ENCODE measurements at places on chromosomes 6 and 20.
A peak's percentile ranks its signal among the peaks of the same experiment; 100 is the strongest.

GRCh38 chr20:41956338-41957074 is 338.3 kb upstream of the CHD6 start:
- no peaks in the 10 kb centered on the region for H3K27me3 ChIP-seq
- no peak overlapping the region for H3K27ac ChIP-seq
- H3K4me3 ChIP-seq: no peak overlapping the region
- no peaks in the 10 kb centered on the region for H3K36me3 ChIP-seq
- H3K4me1 ChIP-seq: no peaks in the 10 kb centered on the region
- DNase-seq: no peak

- H3K27me3 ChIP-seq: no peaks in the 10 kb centered on the region
- H3K36me3 ChIP-seq: no peaks in the 10 kb centered on the region
- no peak overlapping the region for H3K27ac ChIP-seq
- no peaks in the 10 kb centered on the region for H3K4me1 ChIP-seq
- no peak overlapping the region for H3K4me3 ChIP-seq
- DNase-seq: no peak
Measured at GRCh38 chr6:124463271-124463670, 499.0 kb upstream of the RNF217 start.

DNA sequence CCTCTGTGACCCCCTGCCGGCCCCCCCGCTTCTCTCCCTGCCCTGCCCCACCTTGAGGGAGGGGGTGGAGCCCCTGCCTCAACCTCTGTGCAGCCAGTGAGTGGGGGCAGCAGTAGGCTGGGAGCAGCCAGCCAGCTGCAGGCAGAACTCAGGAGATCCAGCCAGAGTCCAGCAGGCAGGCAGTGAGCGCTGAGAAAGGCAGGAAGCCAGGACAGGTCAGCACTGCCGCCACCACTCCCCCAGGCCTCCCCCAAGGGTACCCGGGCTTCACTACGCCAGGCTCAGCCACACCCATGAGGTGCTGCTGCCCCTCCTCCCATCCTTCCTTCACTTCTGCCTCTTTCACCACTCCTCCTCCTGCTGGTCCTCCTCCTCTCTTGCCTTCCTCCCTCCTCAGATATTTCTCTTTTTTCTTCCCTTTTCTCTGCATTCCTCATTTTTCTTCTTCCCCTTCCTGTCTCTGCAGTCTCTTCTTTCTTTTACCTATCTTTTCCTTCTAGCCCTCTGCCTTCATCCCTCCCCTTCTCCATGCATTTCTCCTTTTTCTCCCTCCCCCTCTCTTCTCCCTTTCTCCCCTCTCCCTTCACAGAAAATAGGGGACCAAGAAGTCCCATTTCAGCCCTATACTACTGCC is 11.5 kb downstream of the TMEM63B start:
- H3K4me1 ChIP-seq: peaks cover 3% of the 10 kb centered on the region
- H3K36me3 ChIP-seq: peaks cover 20% of the 10 kb centered on the region
- no peak overlapping the region for H3K27ac ChIP-seq
- no peak overlapping the region for H3K4me3 ChIP-seq
- H3K27me3 ChIP-seq: no peaks in the 10 kb centered on the region
- DNase-seq: no peak

GRCh38 chr6:130322673-130323268 is 43.0 kb upstream of the TMEM200A start:
- DNase-seq: peak; percentile 64
- no peaks in the 10 kb centered on the region for H3K36me3 ChIP-seq
- peaks cover 24% of the 10 kb centered on the region for H3K27me3 ChIP-seq
- no peak overlapping the region for H3K4me3 ChIP-seq
- H3K4me1 ChIP-seq: peaks cover 9% of the 10 kb centered on the region
- H3K27ac ChIP-seq: no peak overlapping the region

GRCh38 chr6:161214722-161215121 is 59.1 kb downstream of the AGPAT4 start:
- H3K4me3 ChIP-seq: no peak overlapping the region
- peaks cover 6% of the 10 kb centered on the region for H3K4me1 ChIP-seq
- no peaks in the 10 kb centered on the region for H3K27me3 ChIP-seq

- no peak for DNase-seq
- H3K27ac ChIP-seq: no peak overlapping the region
- peaks cover 68% of the 10 kb centered on the region for H3K36me3 ChIP-seq
- H3K27me3 ChIP-seq: no peaks in the 10 kb centered on the region
- no peak overlapping the region for H3K4me3 ChIP-seq
Measured at GRCh38 chr6:73796881-73797280, 100.9 kb downstream of the CD109 start.

- H3K4me3 ChIP-seq: peak overlapping the region; percentile 42
- H3K27ac ChIP-seq: peak overlapping the region; percentile 92
- peak; percentile 99 for DNase-seq
- peaks cover 42% of the 10 kb centered on the region for H3K4me1 ChIP-seq
- H3K36me3 ChIP-seq: no peaks in the 10 kb centered on the region
- no peaks in the 10 kb centered on the region for H3K27me3 ChIP-seq
Measured at GRCh38 chr6:17907406-17908229, 79.8 kb downstream of the KIF13A start.

GRCh38 chr6:143754204-143754603 is 76.4 kb downstream of the PHACTR2 start:
- H3K27me3 ChIP-seq: no peaks in the 10 kb centered on the region
- DNase-seq: no peak
- peaks cover 7% of the 10 kb centered on the region for H3K36me3 ChIP-seq

- no peaks in the 10 kb centered on the region for H3K27me3 ChIP-seq
- no peaks in the 10 kb centered on the region for H3K4me1 ChIP-seq
- H3K36me3 ChIP-seq: no peaks in the 10 kb centered on the region
- no peak overlapping the region for H3K27ac ChIP-seq
- DNase-seq: no peak
Measured at GRCh38 chr6:156464100-156464878, 312.9 kb upstream of the ARID1B start.

DNA sequence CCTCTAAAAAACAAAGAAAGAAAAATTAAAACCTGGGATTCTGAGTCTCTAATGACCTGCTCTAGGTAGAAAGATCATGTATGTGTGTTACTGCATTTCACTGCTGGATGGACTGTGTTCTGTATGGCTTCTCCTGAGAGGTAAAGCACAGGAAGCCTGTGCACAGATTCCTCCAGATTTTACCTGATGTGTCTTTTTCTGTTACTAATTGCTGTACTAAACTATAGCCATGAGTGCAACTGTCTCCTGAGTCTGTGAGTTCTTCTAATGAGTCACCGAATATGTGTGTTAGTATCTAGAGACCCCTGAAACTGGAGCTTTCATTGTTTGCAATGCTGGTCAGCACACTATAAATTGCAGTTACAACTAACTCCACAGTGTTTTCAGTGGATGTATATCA is 270.8 kb downstream of the CDKAL1 start:
- no peak overlapping the region for H3K27ac ChIP-seq
- no peaks in the 10 kb centered on the region for H3K36me3 ChIP-seq
- no peak for DNase-seq
- H3K27me3 ChIP-seq: no peaks in the 10 kb centered on the region
- no peak overlapping the region for H3K4me3 ChIP-seq

DNA sequence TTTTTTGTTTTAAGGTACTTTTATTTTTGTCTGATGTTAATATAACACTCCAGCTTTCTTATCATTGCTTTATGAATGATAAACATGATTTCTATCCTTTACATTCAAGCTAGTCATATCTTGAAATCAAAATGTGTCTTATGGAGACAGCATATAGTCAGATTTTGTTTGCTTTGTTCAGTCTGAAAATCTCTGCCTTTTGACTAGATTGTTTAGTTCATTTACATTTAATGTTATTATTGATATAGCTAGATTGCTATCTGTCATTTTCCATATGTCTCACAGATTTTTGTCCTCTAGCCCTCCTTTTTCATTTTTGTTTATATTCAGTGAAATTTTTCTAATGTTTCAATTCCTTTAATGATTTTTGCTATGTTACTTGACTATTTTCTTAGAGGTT is 332.8 kb downstream of the SMOC2 start:
- no peak overlapping the region for H3K4me3 ChIP-seq
- H3K36me3 ChIP-seq: no peaks in the 10 kb centered on the region
- no peaks in the 10 kb centered on the region for H3K4me1 ChIP-seq
- H3K27ac ChIP-seq: no peak overlapping the region
- peaks cover 10% of the 10 kb centered on the region for H3K27me3 ChIP-seq

DNA sequence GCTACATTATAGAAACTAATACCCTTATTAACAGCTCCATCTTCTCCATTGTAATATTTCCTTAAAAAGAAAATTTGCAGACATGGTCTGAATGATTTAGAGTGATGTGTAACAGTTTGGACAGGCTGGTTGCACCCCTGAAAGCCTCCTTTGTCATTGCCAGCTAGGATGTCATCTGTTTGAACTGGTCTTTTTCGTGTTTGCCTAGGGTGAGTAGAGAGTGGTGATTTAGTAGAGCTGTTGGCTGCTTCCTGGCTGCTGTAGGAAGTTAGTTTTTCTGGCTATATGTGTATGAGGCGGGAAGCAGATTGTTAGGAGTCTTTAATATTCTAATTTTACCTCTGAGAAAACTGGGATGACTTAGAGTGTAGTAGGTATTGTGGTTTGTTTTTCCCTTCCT is 101.1 kb downstream of the ZFAND3 start:
- H3K4me1 ChIP-seq: peaks cover 18% of the 10 kb centered on the region
- no peak for DNase-seq
- H3K36me3 ChIP-seq: peaks cover 14% of the 10 kb centered on the region
- no peak overlapping the region for H3K4me3 ChIP-seq

DNA sequence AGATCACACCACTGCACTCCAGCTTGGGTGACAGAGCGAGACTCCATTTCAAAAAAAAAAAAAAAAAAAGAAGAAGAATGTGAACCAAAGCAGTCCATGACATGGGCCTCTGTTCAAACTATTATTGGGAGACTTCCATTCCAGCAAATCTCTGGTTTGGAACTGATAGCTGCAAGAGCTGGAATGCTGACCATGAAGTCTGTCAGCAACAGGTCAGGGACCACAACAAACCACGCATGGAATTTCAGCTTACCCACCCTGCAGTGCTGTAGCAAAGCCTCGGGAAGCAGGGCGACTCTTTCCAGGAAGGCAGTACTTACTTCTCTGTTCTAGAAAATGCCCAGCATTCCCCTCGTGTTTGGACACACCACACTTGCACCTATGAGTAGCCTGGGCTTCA is 34.1 kb upstream of the TBC1D7 start:
- no peak overlapping the region for H3K4me3 ChIP-seq
- H3K27me3 ChIP-seq: no peaks in the 10 kb centered on the region
- H3K36me3 ChIP-seq: no peaks in the 10 kb centered on the region

GRCh38 chr6:63527658-63528514 is 44.4 kb upstream of the LOC128125822 start:
- H3K27me3 ChIP-seq: no peaks in the 10 kb centered on the region
- peaks cover 26% of the 10 kb centered on the region for H3K4me1 ChIP-seq
- peak overlapping the region; percentile 33 for H3K4me3 ChIP-seq
- H3K36me3 ChIP-seq: peaks cover 6% of the 10 kb centered on the region
- peak; percentile 98 for DNase-seq

DNA sequence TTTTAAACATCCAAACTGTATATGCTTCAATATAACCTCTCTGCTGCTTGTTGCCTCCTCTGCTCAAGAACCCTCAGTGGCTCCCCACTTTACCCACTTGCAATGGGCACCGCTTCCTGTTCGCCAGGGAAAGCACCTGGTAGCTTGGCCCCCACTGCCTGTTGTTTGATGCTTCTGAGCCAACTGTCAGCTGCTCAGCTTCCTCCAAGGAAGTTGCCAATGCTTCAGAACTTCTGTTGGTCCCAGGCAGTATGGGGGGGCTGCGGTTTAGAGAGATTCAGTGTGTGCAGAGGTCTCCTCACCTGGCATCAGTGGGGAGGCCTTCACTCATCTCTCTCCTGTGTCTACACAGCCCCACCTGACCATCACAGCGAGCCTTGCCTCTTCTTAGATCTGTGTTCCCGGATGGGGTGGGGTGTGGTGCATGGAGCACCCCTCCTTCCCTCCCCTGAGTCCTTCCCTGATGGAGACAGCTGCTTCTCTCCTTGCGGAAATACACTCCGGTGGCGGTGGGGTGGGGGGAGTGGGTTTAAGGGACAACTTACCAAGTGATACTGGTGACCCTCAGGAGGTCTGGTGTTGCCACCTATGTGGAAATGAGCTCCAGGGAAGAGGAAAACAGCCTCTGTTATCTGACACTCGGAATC is 308.1 kb downstream of the CDH26 start:
- no peaks in the 10 kb centered on the region for H3K4me1 ChIP-seq
- H3K27me3 ChIP-seq: peaks cover 19% of the 10 kb centered on the region

DNA sequence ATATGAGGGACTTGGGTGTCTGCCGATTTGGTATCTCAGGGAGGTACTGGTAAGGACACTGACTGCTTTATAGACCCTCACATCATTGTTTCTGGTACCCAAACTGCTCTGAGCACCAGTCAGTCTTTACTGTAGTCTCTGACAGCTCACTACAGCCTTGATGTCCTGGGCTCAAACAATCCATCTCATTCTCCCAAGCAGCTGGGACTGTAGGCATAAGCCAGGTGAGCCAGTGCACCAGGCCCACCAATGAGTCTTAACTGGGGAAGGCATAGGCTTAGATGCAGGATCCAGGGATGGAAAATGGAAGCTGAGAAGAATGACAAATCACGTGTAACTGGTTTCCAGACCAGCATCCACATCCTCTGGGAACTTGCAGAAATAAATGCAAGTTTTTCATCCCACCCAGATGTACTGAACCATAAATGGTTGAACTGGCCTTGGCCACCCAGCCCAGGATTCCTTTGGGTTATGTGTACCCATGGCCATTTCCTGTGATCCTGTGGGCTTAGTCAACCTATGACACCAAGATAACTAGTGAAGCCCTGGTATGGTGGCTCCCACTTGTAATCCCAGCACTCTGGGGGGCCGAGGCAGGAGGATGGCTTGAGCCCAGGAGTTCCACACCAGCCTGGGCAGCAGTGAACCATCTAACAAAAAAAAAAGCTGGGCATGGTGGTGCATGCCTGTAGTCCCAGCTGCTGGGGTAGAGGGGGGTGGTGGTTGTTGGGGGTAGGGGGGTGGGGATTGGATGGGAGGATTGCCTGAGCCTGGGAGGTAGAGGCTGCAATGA is 5.8 kb downstream of the TUBB start:
- no peak overlapping the region for H3K4me3 ChIP-seq
- no peak for DNase-seq
- peaks cover 71% of the 10 kb centered on the region for H3K36me3 ChIP-seq
- peaks cover 35% of the 10 kb centered on the region for H3K4me1 ChIP-seq
- no peaks in the 10 kb centered on the region for H3K27me3 ChIP-seq

GRCh38 chr6:168095171-168095691 is 16.2 kb upstream of the FRMD1 start:
- no peaks in the 10 kb centered on the region for H3K27me3 ChIP-seq
- H3K36me3 ChIP-seq: no peaks in the 10 kb centered on the region
- no peaks in the 10 kb centered on the region for H3K4me1 ChIP-seq
- DNase-seq: no peak
- no peak overlapping the region for H3K27ac ChIP-seq
- H3K4me3 ChIP-seq: no peak overlapping the region

GRCh38 chr6:163170294-163170883 is 244.1 kb upstream of the QKI start:
- DNase-seq: peak; percentile 17
- H3K4me1 ChIP-seq: no peaks in the 10 kb centered on the region
- no peak overlapping the region for H3K4me3 ChIP-seq
- no peaks in the 10 kb centered on the region for H3K27me3 ChIP-seq
- H3K36me3 ChIP-seq: no peaks in the 10 kb centered on the region

GRCh38 chr20:18541741-18542140 is 25.5 kb upstream of the SMIM26 start:
- H3K4me3 ChIP-seq: no peak overlapping the region
- peak; percentile 18 for DNase-seq
- H3K4me1 ChIP-seq: peaks cover 7% of the 10 kb centered on the region

- no peaks in the 10 kb centered on the region for H3K4me1 ChIP-seq
- no peak overlapping the region for H3K27ac ChIP-seq
- H3K4me3 ChIP-seq: no peak overlapping the region
- no peaks in the 10 kb centered on the region for H3K27me3 ChIP-seq
Measured at GRCh38 chr6:34529665-34530327, 26.3 kb downstream of the SPDEF start.

GRCh38 chr6:49519660-49520059 is 19.9 kb downstream of the GLYATL3 start:
- no peak overlapping the region for H3K27ac ChIP-seq
- no peaks in the 10 kb centered on the region for H3K36me3 ChIP-seq
- H3K27me3 ChIP-seq: no peaks in the 10 kb centered on the region
- H3K4me1 ChIP-seq: no peaks in the 10 kb centered on the region
- no peak overlapping the region for H3K4me3 ChIP-seq
